ENCODE measurements at places on chromosomes 7 and 10. TPM values are rescaled to one million over a fixed set of nuclear protein-coding genes. Genes with fewer than 3 reads are reported as not detected.

- no peaks in the 10 kb centered on the region for H3K27me3 ChIP-seq
- DNase-seq = no peak
- H3K4me1 ChIP-seq = no peaks in the 10 kb centered on the region
- no peaks in the 10 kb centered on the region for H3K36me3 ChIP-seq
Observed at GRCh38 chr7:109178342-109178741, 608.7 kb downstream of the DNAJB9 start.

The KNDC1 gene
- total RNA-seq = 11.0 TPM

DNA sequence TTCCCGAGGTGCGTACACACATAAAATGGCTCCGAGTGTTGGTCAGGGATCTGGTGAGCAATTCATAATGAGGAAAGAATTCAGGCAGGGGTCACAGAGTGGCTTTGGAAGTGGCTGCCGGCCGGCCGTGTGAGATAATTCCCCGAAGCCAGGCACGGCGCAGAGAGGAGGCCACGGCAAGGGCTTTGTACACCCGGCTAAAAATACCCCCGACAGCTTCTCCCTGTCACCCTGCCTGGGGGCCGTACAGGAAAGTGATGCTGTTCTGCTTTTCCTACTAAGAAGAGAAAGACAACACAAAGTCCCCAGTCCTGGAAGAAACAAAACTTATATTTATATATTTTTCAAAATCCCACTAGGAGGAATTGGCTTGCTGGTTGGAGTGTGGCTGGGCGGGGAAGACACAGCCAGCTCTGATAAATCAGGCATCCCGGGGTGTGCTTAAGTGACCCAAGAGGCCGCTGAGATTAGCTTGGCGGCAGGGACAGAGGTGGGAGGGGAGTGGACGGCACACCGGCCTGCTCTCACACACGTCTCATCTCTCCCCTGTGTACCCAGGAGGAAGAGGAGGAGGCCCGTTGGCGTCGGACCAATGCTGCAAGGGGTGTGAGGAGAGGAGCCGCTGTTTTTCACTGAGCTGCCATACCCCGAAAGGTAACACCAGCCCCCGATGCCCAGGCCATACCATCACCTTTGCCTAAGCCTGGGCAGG lies 70.5 kb downstream of the ZMIZ1 start:
- H3K4me1 ChIP-seq = peaks cover 48% of the 10 kb centered on the region
- H3K36me3 ChIP-seq = peaks cover 21% of the 10 kb centered on the region
- DNase-seq = no peak
- peak overlapping the region; percentile 92 for H3K27ac ChIP-seq
- H3K4me3 ChIP-seq = no peak overlapping the region

- H3K27ac ChIP-seq = peak overlapping the region; percentile 13
- peaks cover 16% of the 10 kb centered on the region for H3K36me3 ChIP-seq
- H3K4me3 ChIP-seq = no peak overlapping the region
- no peaks in the 10 kb centered on the region for H3K4me1 ChIP-seq
- no peak for DNase-seq
- H3K27me3 ChIP-seq = no peaks in the 10 kb centered on the region
Observed at GRCh38 chr10:68428396-68429104, 21.5 kb upstream of the RUFY2 start.

- peak overlapping the region; percentile 38 for H3K27ac ChIP-seq
- DNase-seq = no peak
- peaks cover 13% of the 10 kb centered on the region for H3K4me1 ChIP-seq
- no peak overlapping the region for H3K4me3 ChIP-seq
- no peaks in the 10 kb centered on the region for H3K27me3 ChIP-seq
Observed at GRCh38 chr7:7395785-7396184, 139.9 kb downstream of the COL28A1 start.

- H3K36me3 ChIP-seq = no peaks in the 10 kb centered on the region
- no peaks in the 10 kb centered on the region for H3K27me3 ChIP-seq
- DNase-seq = no peak
- peaks cover 10% of the 10 kb centered on the region for H3K4me1 ChIP-seq
- H3K27ac ChIP-seq = no peak overlapping the region
Observed at GRCh38 chr10:118153287-118153686, 106.5 kb upstream of the RAB11FIP2 start.

The NRCAM gene
- total RNA-seq = 19.9 TPM

- H3K36me3 ChIP-seq = no peaks in the 10 kb centered on the region
- no peak overlapping the region for H3K27ac ChIP-seq
- H3K4me1 ChIP-seq = no peaks in the 10 kb centered on the region
- no peak overlapping the region for H3K4me3 ChIP-seq
- peaks cover 48% of the 10 kb centered on the region for H3K27me3 ChIP-seq
Observed at GRCh38 chr7:97043281-97043680, 18.6 kb upstream of the DLX5 start.

- H3K27ac ChIP-seq = peak overlapping the region; percentile 18
- H3K4me1 ChIP-seq = peaks cover 3% of the 10 kb centered on the region
- no peaks in the 10 kb centered on the region for H3K27me3 ChIP-seq
- no peak for DNase-seq
Observed at GRCh38 chr10:118108194-118109026, 61.7 kb upstream of the RAB11FIP2 start.

GRCh38 chr10:125084191-125084613 lies 76.2 kb downstream of the CTBP2 start:
- no peaks in the 10 kb centered on the region for H3K27me3 ChIP-seq
- peaks cover 25% of the 10 kb centered on the region for H3K36me3 ChIP-seq
- H3K4me3 ChIP-seq = no peak overlapping the region
- H3K4me1 ChIP-seq = peaks cover 34% of the 10 kb centered on the region
- no peak for DNase-seq
- H3K27ac ChIP-seq = peak overlapping the region; percentile 83

- H3K4me1 ChIP-seq = peaks cover 4% of the 10 kb centered on the region
- H3K27me3 ChIP-seq = no peaks in the 10 kb centered on the region
- DNase-seq = no peak
- no peak overlapping the region for H3K4me3 ChIP-seq
- no peak overlapping the region for H3K27ac ChIP-seq
Observed at GRCh38 chr7:88791891-88792290, 3.6 kb downstream of the TEX47 start.

The CARD11 gene
- total RNA-seq = 11.0 TPM

The TNS3 gene
- 120 TPM for total RNA-seq

GRCh38 chr10:86795353-86795752 lies 38.9 kb downstream of the BMPR1A start:
- no peaks in the 10 kb centered on the region for H3K27me3 ChIP-seq
- H3K27ac ChIP-seq = peak overlapping the region; percentile 95
- no peak for DNase-seq
- H3K4me3 ChIP-seq = peak overlapping the region; percentile 49
- peaks cover 20% of the 10 kb centered on the region for H3K4me1 ChIP-seq

GRCh38 chr10:30943451-30943850 lies 88.2 kb downstream of the ZNF438 start:
- DNase-seq = no peak
- no peak overlapping the region for H3K4me3 ChIP-seq
- peaks cover 9% of the 10 kb centered on the region for H3K4me1 ChIP-seq
- peaks cover 8% of the 10 kb centered on the region for H3K36me3 ChIP-seq

GRCh38 chr7:143205560-143206293 lies 16.1 kb upstream of the TAS2R40 start:
- H3K27ac ChIP-seq = no peak overlapping the region
- no peaks in the 10 kb centered on the region for H3K36me3 ChIP-seq
- peaks cover 7% of the 10 kb centered on the region for H3K27me3 ChIP-seq
- no peak for DNase-seq
- H3K4me1 ChIP-seq = no peaks in the 10 kb centered on the region

GRCh38 chr10:104557966-104558365 lies 83.1 kb upstream of the SORCS3 start:
- no peak for DNase-seq
- no peaks in the 10 kb centered on the region for H3K4me1 ChIP-seq
- H3K27me3 ChIP-seq = peaks cover 3% of the 10 kb centered on the region
- no peak overlapping the region for H3K4me3 ChIP-seq
- no peaks in the 10 kb centered on the region for H3K36me3 ChIP-seq
- H3K27ac ChIP-seq = no peak overlapping the region

DNA sequence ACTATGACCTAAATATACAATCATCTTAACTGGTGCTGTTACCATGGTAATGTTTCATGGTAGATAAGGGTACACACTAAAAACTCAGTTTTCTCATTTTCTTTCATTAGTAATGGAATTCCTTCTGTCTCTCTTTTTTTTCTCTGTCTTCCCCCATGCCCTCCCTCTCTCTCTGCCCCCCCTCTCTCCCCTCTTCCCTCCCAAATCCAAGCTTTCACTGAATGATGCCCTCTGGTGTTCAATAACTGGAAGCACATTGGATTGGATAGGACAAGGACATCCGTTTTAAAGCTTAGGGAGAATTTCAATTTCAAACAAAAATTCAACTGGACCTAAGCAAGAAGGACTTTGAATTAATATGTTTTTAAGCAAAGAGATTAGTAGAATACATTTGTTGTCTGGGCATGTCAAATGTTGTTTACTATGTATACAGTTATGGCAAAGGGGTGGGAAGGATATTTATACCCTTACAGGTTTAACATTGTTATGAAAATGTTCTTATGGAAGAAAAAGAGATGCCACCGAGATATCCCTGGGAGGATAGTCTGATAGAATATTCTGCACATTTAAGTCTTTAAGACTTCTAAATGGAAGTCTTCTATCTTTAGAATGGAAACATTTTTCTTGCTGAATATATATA lies 6.1 kb downstream of the CHRM2 start:
- H3K4me1 ChIP-seq = peaks cover 7% of the 10 kb centered on the region
- H3K27me3 ChIP-seq = peaks cover 52% of the 10 kb centered on the region
- H3K36me3 ChIP-seq = no peaks in the 10 kb centered on the region
- no peak overlapping the region for H3K4me3 ChIP-seq

GRCh38 chr7:8516976-8517375 lies 83.6 kb downstream of the NXPH1 start:
- peaks cover 7% of the 10 kb centered on the region for H3K27me3 ChIP-seq
- DNase-seq = no peak
- H3K27ac ChIP-seq = no peak overlapping the region
- no peak overlapping the region for H3K4me3 ChIP-seq
- no peaks in the 10 kb centered on the region for H3K36me3 ChIP-seq

The NUTM2D gene
- total RNA-seq = 9.8 TPM

GRCh38 chr10:77695186-77695585 lies 57.6 kb upstream of the KCNMA1 start:
- no peaks in the 10 kb centered on the region for H3K36me3 ChIP-seq
- H3K27me3 ChIP-seq = peaks cover 14% of the 10 kb centered on the region
- H3K27ac ChIP-seq = no peak overlapping the region

DNA sequence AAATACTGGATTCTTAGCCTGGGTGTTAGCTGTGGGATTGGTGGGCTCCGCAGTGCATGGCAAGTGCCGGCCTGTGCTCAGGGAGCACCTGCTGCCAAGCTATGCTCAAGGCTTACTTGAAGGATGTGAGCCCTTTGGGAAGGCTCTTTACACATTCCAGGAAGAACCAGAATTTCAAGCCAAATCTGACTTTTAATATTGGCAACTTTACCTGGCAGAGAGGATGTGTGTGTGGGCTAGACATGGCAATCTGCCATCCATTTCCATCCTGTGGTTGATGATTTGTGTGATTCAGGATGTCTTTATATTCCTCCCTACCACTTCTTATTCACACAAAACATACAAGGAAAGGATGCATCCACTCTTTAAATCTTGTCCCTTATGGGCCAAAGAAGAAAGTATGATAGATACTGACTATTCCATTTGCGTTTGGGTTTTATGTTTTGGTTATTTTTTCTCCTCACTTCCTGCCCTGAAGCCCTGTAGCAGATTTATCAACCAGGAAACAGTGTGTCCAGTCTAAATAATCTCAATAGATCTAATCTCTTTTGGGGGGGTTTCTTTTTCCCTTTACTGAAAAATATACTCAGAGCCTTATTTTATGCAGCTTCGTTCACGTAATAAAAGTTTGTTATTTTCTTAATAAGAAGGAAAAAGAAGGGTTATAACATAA lies 247.1 kb downstream of the COBL start:
- no peaks in the 10 kb centered on the region for H3K27me3 ChIP-seq
- no peak for DNase-seq
- no peak overlapping the region for H3K4me3 ChIP-seq
- no peaks in the 10 kb centered on the region for H3K36me3 ChIP-seq

The MAT1A gene
- total RNA-seq = 0.13 TPM

The LIMK1 gene
- total RNA-seq = 62.7 TPM

The NAMPT gene
- total RNA-seq = 35.2 TPM

The HSPA12A gene
- 9.1 TPM for total RNA-seq

The COL26A1 gene
- total RNA-seq = 44.5 TPM

GRCh38 chr7:99267841-99268576 lies 4.6 kb upstream of the MYH16 start:
- H3K4me3 ChIP-seq = no peak overlapping the region
- peaks cover 18% of the 10 kb centered on the region for H3K27me3 ChIP-seq
- no peak overlapping the region for H3K27ac ChIP-seq
- DNase-seq = no peak
- peaks cover 11% of the 10 kb centered on the region for H3K4me1 ChIP-seq

DNA sequence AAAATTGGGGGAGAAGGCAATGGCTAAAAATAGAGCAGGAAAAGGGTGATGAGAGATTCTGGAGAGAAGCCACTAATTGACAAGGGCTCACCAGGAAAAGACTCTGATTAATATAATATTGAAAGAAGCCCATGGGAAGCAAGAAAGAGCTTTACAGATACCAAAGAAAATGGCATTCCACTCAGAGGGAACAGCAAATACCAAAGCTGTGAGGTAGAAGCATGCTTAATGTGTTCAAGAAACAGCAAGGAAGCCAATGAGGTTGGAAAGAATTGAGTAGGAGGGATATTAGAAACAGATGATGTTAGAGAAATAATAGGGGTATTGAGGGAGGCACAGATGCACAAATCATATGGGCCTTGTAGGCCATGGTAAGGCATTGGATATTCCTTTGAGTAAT lies 130.1 kb downstream of the MYO3A start:
- H3K27ac ChIP-seq = no peak overlapping the region
- H3K36me3 ChIP-seq = peaks cover 1% of the 10 kb centered on the region
- DNase-seq = no peak
- no peak overlapping the region for H3K4me3 ChIP-seq
- H3K27me3 ChIP-seq = no peaks in the 10 kb centered on the region
- H3K4me1 ChIP-seq = peaks cover 6% of the 10 kb centered on the region

The ZNF804B gene
- total RNA-seq = not detected

GRCh38 chr7:17054206-17054605 lies 172.4 kb upstream of the AGR3 start:
- no peaks in the 10 kb centered on the region for H3K27me3 ChIP-seq
- H3K4me3 ChIP-seq = no peak overlapping the region
- H3K27ac ChIP-seq = no peak overlapping the region
- peaks cover 3% of the 10 kb centered on the region for H3K4me1 ChIP-seq

GRCh38 chr10:21162948-21163347 lies 265.8 kb upstream of the NEBL start:
- no peak for DNase-seq
- no peaks in the 10 kb centered on the region for H3K27me3 ChIP-seq
- no peak overlapping the region for H3K4me3 ChIP-seq
- peaks cover 5% of the 10 kb centered on the region for H3K36me3 ChIP-seq
- peak overlapping the region; percentile 87 for H3K27ac ChIP-seq
- H3K4me1 ChIP-seq = peaks cover 37% of the 10 kb centered on the region

DNA sequence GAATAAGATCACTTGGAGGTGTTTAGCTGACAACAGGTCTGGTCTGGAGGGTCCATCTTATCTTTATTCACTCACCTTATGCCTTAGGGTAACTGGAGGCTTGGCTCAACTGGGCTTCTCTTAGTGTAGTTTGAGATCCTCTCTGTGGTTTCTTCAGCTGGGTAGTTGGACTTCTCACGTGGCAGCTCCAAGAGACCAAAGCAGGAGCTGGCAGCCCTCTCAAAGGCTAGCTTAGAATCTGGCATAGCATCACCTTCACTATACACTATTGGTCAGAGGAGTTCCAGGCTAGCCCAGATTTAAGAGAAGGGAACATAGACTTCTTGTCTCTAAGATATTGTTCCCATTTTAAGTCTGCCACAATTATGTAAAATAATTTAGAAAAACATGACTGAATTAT lies 16.4 kb downstream of the ADK start:
- H3K4me1 ChIP-seq = peaks cover 18% of the 10 kb centered on the region
- DNase-seq = no peak
- H3K36me3 ChIP-seq = no peaks in the 10 kb centered on the region
- H3K27me3 ChIP-seq = no peaks in the 10 kb centered on the region

- no peaks in the 10 kb centered on the region for H3K36me3 ChIP-seq
- H3K4me1 ChIP-seq = peaks cover 4% of the 10 kb centered on the region
- no peak overlapping the region for H3K4me3 ChIP-seq
- H3K27me3 ChIP-seq = no peaks in the 10 kb centered on the region
Observed at GRCh38 chr7:29078311-29079260, 67.8 kb downstream of the CPVL start.

The RALA gene
- 39.6 TPM for total RNA-seq
